ENCODE measurements at places on chromosomes 6 and 20. TPM values are rescaled to one million over a fixed set of nuclear protein-coding genes. Genes with fewer than 3 reads are reported as not detected.

The ADGRF5 gene
- total RNA-seq, result 2.0 TPM

The SHLD1 gene
- 2.6 TPM for total RNA-seq

The TBC1D32 gene
- total RNA-seq, result 5.7 TPM

- DNase-seq, result no peak
Measured at GRCh38 chr6:46414398-46414797, 76.9 kb downstream of the RCAN2 start.

DNA sequence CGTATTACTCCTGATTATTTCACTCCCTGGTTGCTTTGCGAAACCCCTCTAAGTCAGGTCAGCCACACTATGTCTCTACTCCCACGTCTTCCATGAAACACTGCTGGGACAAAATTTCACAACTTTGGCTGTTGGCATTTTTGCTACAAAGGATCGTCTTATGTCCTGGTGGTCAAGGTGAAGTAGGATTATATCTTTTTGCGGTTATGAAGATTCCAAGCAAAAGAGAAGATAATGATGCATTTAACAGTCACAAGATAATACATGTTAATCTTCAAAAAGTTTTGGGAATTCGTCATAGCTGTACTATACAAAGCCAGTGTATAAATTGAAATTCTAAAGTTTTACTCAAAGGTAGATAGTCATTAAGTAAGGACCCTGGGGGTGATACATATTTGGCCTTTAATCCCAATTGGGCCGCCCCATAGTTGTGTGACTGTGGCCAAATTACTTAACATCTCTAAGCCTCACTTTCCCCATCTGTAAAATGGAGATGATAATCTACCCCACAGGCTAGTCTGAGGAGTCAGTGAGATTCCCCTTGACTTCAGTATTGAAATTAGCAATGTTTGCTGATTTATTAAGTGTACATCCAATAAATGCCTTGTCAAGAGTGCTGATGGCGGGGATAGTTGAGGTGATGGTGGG, 212.1 kb downstream of the ARID1B start:
- no peak for DNase-seq

GRCh38 chr6:154542747-154543146, 32.3 kb upstream of the CNKSR3 start:
- DNase-seq, result no peak

GRCh38 chr6:113184736-113185135, 672.4 kb upstream of the MARCKS start:
- DNase-seq, result no peak

DNA sequence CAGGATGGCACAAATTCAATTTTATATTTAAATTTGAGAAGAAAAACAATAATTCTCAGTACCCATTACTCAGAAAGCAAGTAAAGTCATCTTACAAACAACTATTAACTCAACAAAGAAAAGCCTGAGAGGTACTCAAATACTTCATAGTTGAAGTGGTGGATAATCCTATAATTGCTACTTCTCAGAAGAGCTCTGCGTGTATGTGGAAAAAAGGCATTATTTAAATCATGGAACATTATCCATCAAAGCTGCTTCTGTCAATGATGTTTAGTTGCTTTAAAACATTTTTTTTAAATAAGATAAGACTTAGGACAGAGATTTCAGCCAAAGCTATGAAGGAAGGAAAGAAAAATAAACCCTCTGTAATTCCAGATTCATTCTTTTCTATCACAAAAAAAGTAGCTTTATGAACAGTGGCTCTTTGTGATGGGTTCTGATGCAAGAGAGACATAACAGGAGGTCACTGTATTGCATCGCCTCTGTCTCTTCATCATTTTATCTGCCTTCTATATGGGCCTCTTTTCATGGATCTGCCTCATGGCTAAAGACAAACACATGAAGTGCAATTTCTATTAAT, 367.9 kb upstream of the SLC35B3 start:
- DNase-seq, result no peak

DNA sequence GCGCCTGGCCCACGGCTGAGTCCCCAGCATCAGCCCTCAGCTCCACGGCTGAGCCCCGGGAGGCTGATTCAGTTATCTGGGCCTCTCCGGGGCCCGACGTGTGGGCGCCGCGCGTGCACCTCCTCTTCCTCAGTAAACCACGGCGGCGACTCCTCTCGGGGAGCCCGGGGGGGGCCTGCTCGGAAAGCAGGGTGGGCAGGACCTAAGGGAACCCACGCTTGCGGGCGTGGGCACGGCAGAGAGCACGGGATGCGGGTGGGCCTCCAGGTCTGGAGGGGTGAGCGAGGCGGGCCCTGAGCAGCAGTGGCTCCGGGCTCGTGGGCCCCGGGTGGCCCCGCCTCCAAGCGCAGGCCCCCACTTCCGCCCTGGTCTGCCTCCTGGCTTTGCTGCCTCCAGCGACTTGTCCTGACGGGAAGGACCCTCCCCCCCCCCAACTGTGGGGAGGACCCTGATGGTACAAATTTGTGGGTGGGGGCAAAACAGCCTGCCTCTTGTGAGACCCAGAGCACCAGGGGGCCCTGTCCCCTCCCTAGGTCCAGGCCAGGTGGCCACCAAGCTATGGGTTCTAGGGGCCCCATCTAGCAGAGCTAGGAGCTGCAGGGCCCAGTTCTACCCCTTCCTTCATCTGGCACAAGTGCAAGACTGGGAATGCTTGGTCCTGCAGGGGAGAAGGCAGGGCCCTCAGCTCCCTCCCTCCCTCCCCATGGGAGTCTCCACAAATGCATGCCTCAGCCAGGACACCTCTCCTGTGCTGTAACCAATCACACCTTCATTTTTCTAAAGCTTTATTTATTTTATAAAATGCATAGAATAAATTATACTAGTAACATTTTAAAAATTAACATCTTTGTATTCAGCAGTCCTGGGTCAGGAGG, 16.9 kb downstream of the UCKL1 start:
- no peak for DNase-seq

DNA sequence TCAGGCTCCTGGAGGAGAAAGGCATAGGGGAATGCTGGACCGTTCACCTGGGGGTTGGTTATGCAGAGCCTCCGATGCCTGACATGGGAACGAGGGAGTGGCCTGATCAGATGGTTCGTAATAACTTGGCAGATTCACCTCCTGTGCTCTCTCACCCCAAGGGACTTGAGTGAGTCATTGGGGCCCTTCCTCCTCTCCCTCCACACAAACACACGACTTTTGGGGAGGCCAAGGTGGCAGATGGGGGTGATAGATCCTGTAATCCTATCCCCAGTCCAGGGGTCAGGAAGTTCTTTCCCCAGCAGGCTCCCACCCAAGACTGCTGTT, 45.6 kb upstream of the ARFGEF2 start:
- DNase-seq, result no peak

Measured in pulmonary artery endothelial cell (primary cell).